GM10248 (cell line): ENCODE measurements at places on chromosomes 1 and 21.

DNA sequence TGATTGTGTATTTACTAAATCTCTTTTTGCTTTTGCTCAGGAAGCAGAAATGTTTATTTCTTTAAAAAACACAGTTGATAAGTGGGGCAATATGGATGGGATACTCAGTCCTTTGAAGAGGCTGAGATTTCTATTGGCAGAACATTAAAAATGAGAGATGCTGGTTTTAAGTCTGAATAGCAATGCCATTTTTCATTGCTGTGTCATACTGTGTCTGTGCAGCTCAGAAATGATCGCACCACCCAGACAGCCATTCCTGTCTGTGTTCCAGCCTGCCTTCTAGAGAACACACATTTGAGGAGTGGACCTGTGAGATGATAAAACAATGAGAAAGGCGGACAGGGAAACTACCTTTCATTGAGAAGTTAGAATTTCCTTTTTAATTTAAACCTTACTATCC, 231.2 kb upstream of the USP24 start:
- no peak for DNase-seq

DNA sequence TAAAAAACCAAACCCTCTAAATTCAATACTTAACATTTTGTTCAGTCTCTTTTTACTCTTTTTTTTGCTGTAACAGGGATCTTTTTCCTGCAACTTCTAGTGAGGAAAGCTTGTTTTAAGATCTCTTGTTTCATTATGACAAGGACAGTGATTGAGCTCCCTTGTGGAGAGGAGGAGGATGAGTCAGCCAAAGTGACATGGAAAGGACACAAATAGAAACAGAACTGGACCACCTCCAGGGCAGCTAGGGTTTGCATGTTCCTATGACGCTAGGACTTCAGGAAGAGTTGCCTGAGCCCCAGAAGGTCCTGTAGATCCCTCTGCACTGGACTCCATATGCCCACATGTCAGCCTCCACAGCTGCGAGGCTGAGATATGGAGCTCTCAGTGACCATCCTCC, 212.6 kb upstream of the FAM78B start:
- DNase-seq = no peak

- no peak for DNase-seq
These were observed 26.3 kb downstream of the PER3 start for GRCh38 chr1:7810395-7810794.

GRCh38 chr1:938088-938683, 14.5 kb downstream of the SAMD11 start:
- DNase-seq = no peak

DNA sequence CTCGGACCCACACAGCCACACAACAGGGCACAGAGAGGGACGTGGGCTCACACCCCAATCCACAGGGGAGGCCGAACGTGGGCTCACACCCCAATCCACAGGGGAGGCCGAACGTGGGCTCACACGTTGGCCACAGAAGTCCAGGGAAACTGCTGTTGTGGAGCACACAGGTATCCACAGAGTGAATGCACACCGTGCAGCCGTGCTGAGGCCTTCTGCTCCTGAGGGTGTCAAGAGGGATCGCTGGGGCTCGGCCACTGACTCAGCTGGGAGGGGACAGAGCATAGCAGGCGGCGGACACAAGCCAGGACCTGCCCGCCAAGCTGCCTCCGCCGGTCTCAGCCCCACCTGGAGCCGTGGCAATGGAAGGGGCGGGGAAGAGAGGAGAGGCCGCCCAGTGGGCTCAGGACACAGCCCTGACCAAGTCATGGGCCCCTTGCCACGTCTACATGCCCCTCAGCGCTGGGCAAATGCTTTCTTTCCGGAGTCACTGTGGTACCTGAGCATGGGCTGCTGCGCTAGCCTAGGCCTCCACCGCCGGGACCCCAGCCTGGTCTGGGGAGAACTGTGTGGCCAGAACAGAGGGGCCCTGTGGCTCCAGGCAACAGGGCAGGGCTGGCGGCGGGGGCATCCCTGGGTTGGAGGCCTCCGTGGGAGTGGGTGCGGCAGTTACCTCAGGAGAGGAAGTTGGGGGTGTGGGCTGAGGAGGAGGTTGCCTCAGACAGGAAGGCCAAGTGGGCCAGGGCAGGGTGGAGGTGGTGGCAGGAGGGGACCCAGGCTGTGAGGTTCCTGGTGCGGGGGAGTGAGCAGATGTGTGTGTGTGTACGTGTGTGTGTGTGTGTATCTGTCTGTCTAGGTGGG, 1.2 kb downstream of the SYTL1 start:
- peak; percentile 66 for DNase-seq

DNA sequence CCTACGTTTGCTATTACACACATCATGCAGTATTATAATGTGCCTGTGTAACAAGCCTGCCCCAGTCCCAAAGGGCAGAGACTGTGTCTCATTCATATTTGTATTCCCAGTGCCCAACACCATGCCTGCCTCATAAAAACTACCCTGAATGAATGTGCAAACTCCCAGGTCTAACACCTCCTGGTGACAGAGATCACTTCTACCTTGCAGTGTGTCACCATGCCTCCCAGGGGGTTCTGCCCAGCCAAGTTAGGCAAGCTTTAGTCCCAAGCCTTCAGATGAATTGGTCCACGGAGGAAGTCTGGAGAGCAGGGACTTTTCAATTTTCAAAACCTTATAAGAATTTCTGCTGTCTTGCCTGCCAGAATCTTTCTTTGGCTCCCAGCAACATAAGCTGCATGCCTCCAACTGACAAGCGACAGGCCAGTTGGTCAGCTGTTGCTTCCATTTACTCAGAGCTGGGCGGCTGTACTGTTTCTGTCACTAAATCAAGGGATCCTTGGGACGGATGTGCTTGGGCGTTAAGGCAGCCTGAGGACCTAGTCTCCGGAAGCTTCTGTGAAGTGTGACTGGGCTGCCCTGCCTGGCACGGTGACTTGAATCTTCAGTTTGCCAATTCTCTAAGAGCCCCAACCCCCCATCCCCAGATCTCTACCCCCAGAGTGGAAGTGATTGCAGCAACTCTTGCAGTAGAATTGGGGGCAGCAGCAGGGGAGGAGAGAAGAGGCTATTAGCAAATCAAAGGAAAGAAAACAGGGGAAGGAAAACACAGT, 1.2 kb downstream of the RXRG start:
- no peak for DNase-seq

DNA sequence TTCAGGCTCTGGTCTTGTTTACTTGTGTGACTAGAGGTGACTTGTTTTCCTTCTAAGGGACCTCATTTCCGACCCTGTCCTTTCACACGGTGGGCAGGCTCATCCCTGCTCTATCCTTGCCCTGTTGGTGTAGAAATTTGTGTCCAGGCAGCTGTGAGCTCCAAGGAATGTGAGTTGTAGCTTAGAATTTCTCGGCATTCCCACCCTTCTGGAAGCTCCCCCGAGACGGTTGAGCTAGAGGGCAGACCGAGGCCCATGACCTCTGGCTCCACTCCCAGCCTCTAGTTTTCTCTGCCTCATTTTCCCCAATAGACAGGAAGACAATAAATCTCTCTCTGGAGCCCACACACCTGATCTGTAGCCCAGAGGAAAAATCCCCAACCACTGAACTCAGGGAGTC, 100.9 kb downstream of the NAV1 start:
- DNase-seq = no peak

DNA sequence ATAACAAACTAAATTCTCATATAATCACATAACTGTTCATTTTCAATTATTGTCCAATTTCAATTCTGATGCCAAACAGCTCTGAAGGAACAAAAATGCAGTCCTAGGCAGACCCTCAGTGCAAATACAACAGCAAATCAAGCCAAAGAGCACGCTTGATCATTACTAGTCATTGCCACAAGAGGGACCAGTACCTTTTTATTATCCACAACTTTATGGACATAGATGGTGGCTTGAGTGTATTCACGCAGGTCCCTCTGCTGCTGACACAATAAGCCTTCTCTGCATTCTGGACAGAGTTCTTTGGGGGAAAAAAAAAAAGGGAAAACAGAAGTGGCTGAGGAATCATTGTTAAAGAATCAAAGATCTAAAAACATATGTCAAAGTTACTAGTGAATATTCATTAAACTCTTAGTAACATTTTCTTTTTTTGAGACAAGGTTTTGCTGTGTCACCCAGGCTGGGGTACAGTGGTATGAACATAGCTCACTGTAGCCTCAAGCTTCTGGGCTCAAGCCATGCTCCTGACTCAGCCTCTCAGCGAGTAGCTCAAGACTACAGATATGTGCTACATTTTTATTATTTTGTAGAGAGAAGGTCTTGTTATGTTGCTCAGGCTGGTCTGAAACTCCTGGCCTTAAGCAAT, 34.3 kb upstream of the RAP1GAP start:
- no peak for DNase-seq

- no peak for DNase-seq
These were observed 65.2 kb downstream of the CACNA1E start for GRCh38 chr1:181548497-181548896.

- peak; percentile 42 for DNase-seq
These were observed 1.3 kb downstream of the JAM2 start for GRCh38 chr21:25640202-25640942.

DNA sequence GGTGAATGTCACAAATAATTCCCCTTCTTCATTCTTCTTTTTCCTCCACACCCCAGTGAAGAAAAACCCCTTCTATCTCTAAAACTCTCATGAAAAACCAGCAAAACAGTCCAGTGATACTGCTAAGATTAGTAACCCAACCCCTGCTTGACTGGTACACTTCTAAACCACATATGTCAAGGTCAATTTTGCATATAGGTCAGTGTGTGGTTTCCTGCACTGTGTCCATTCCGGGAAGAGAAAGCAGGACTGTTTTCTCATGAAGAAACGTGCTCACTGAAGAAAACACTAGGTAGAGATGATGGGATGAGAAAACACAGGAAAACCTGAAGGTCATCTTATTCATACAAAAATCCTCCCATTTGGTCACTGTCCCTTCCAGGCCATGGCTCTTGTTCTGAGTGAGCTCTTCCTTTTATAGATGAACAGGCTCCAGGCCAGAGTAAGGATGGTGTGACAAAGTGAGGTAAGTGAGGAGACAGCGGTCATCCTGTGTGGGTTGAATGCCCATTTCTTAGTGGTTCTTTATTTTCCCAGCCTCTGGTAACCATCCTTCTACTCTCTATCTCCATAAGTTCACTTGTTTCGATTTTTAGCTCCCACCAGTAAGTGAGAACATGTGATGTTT, 122.7 kb downstream of the FASLG start:
- no peak for DNase-seq

GRCh38 chr1:174358344-174358743, 89.4 kb upstream of the GPR52 start:
- no peak for DNase-seq

GRCh38 chr1:2091611-2092604, 41.7 kb downstream of the PRKCZ start:
- DNase-seq = peak; percentile 69

DNA sequence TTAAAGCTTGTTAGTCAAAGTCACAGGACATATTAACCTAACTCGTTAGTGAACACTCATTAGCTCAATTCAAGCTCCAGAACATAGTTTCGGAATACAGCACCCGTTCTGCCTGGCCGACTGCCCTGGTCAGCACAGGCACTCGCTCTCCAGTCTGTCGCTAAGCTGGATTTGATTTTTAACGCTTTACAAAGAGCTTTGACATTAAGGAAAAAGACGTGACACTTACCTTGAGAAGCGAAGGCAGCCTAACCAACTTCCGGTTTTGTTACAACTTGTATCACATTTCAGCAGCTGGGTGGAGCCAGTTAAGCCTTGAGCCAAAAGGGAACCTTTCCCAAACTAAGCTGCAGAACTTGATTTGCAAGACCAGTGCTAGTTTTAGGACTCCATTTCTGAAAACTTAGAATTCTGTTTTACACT, at the start of gene FRRS1:
TSS of gene FRRS1 (minus strand) at position 258 of the 423 bp plus-strand sequence. CDS start 17,867 bp downstream, outside the sequence.
- DNase-seq = peak; percentile 81

DNA sequence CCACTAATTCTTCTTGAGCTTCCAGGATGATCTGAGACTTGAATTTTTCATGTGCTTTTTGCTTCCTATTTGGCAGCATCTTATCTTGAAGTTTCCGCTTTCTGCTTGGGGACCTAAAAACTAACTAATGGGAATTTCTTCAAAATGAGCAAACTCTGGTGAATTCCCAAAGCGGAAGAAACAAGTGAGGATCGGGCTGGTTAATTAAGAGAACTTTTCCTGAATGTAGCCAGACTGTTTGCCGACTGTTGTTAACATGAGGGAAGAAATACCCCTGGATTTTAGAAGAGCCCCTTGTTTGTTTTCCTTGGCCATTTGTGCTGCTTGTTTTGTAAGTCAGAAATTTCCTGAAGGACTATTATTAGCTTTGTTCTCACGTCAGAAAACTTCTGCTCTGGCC, 6.1 kb upstream of the SELE start:
- DNase-seq = no peak

DNA sequence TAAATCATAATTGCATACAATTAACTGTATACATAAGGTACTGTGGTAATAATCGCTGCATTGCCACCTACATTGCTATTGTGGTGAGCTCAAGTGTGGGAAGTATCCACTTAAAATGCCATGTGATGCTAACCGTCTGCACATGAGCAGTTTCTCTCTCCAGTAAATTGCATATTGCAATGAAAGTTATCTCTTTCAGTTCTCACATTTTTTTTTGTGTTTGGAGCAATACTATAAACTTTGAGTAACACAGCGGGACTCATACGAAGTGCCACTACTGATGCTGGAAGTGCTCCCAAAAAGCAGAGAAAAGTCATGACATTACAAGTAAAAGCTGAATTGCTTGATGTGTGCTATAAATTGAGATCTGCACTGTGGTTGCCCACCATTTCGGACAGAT, 38.5 kb downstream of the DISC1 start:
- no peak for DNase-seq

GRCh38 chr1:21200767-21201166, 24.1 kb upstream of the EIF4G3 start:
- DNase-seq = no peak

DNA sequence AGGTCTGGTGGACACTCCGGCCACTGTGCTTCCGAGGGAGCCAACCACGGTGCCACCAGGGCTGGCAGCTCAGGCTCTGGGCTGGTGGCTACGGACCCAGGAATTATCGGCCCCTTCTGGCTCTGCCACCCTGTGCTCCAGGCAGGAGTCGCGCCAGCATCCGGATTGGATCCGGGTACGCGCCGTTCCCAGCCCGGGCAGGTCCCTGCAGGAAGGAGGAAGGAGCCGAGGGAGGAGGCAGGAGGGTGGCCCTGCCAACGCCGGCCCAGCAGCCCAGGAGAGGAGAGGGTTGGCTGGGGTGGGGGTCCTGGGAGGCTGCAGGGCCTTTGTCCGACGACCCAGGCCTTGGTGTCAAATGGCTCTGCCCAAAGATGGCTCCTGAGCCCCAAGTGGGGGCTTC, 160.5 kb downstream of the CASZ1 start:
- no peak for DNase-seq

- no peak for DNase-seq
These were observed 6.9 kb downstream of the EPS15 start for GRCh38 chr1:51512120-51512519.

- DNase-seq = peak; percentile 63
These were observed 22.0 kb downstream of the THAP3 start for GRCh38 chr1:6646499-6647148.
